ENCODE measurements at places on chromosomes 1 and 21. TPM values are rescaled to one million over a fixed set of nuclear protein-coding genes. Genes with fewer than 3 reads are reported as not detected.

The CLDN17 gene
- not detected for total RNA-seq

The SPRR2G gene
- total RNA-seq: not detected

The PEA15 gene
- total RNA-seq: 205 TPM

The MPL gene
- not detected for total RNA-seq

The WLS gene
- total RNA-seq: 44.4 TPM
